ENCODE measurements at places on chromosomes 2 and 18.

DNA sequence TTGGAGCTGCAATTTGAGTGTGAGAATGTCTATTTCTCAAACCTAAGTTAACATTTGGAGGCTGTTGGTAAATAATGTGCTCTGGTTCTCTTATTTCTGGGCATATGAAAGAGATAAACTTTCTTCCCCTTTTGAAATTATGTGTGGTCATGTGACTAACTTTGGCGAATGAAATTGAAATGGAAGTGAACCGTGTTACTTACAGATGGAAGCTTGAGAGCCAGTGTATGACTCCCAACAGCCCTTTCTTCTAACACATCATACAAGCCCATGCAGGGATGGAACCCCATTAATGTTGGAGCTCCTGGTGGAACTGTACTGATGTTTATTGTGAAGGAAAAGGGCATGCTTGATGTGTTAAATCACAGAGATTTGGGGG lies 725.8 kb downstream of the TSN start:
- DNase-seq, result no peak

DNA sequence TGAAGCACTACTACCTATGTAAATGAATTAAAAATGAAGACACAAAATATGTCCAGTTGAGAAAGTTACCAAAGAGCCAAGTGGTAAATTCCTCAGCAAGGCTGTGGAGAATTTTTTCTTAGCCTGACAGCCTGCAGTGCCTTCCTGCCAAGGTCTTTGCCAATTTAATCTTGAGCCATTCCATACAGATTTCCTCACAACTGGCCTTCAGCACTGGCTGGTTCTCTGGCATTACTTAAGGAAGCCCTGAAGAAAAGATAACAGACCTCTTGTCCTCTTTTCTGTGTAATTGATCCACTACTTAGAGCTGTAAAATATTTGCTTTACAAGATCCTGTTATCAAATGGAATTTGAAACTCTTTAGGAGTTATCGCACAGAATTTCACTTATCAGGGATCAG lies 334.2 kb upstream of the LRRTM1 start:
- DNase-seq, result no peak

DNA sequence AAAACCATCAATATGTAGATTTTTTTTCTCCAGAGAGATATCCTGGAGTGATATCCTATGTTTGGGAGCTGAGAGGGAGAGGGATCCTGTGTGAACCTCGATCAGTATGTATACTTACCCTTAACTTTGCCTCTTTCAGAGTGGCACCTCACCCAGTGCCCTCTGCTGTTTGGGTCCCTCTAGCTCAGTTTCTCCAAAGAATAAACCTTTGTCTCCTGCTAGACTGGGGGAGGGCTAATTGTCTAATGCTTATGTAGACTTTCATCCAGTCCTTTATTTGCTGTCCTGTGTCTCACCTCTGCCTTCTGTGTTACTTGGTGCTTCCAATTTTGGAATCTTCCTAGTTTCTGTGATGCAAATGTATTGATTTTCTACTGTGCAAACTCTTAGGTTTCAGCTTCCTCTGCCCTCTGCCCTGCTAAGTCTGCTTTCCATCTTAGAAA lies 48.4 kb downstream of the MTX2 start:
- no peak for DNase-seq

- peak; percentile 78 for DNase-seq
Measured at GRCh38 chr2:231621051-231621879, 28.6 kb downstream of the TEX44 start.

GRCh38 chr2:1049691-1050090 lies 99.0 kb downstream of the SNTG2 start:
- DNase-seq, result no peak

DNA sequence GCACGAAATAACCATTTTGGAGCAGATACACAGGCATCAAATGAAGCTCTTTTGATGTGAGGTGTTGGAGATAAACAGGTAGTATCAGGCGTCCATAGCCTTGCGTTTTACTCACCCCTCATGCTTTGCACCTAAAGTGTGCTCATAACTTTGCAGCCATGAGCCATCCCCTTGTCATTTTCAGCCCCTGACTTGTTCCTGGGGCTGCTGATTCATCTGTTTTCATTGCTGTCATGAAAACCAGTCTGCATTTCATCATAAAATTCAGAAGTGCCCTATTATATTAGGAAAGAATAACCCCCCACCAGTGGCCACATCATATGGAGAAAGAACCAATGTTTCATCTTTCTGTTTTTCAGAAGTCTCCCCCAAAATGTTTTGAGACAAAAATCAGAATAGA lies 329.7 kb upstream of the NRP2 start:
- DNase-seq, result no peak

GRCh38 chr2:207286106-207286505 lies 120.4 kb upstream of the KLF7 start:
- no peak for DNase-seq

DNA sequence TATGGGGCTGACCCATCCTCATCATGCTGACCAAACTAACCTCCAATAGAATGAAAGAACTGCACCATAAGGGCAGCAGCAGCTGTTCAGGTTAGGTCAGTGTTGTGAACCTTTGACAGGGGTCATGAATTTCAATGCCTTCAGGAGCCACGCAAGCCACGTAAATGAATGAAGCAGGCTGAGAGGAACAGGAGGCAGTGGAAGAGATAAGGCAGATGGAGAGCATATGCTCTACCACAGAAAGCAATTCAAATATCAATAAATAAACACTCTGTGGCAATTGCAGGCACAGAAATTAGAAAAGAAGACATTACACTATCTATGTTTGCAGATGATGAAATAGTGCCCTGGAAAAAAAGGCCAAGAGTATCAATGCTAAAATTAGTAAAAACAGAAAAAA lies 56.3 kb downstream of the SCG2 start:
- no peak for DNase-seq

DNA sequence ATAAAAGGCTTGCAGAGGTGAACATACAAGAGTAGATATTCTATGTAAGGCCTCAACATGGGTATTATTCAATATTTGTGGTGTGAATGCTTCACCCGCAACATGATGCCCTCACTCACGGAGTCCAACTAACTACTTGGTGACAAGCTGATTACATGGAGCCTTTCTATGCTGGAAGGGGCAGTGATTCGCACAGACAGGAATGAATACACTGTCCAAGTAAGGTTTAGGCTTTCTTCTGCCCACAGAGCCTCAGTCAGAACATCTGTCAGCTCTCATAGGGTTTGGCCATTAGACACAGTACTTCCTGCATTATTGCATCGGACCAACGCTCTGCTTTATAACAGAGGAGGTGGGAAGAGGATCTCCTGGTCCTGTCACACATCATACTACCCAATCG lies 80.3 kb upstream of the SLC35G4 start:
- no peak for DNase-seq

GRCh38 chr2:69741229-69741574 lies 732 bp upstream of the ANXA4 start:
- peak; percentile 80 for DNase-seq

- DNase-seq, result no peak
Measured at GRCh38 chr2:21228041-21228895, 104.5 kb downstream of the TDRD15 start.

GRCh38 chr2:58448845-58449244 lies 207.7 kb upstream of the FANCL start:
- DNase-seq, result no peak

GRCh38 chr2:6623746-6624145 lies 242.0 kb downstream of the CMPK2 start:
- DNase-seq, result no peak
